ENCODE measurements at places on chromosomes 4 and X.

- DNase-seq = no peak
Measured at GRCh38 chr4:73311428-73311827, 52.8 kb upstream of the ANKRD17 start.

- no peak for DNase-seq
Measured at GRCh38 chr4:117429061-117429460, 343.7 kb upstream of the TRAM1L1 start.

DNA sequence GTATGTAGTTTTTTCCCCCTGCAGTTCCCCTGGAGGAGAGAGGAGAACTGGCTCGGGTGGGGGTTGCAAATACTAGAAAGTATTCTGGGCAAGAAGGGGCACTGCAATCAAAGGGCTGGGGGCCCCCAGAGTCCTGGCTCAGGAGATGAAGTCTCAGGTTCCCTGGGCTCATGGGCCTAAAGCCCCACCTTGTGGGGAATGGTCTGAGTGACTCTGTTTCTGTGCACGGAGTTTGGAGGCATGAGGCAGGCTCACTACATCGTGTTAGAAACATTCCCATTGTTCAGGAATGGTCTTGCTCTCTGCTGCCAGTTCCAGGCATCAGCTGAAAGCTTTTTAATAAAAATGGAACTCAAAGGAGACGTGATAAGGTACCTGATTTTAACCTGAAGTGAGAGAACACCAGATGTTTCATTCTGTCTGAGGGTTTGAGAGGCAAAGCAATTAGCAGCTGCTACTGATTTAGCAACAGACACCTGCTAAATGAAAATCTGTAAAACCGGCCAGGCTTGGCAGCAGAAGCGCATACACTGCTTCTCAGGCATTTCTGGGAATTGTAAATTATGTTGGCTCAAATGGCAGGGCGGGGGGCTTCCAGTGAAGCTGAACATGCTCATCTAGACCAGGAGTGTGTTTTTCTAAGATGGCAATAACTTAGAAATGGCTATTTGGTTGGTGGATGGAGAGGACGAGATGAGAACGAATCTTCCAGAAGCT is 122.7 kb downstream of the TMEM164 start:
- DNase-seq = no peak

- DNase-seq = no peak
Measured at GRCh38 chrX:18946157-18946556, 37.8 kb downstream of the PHKA2 start.

GRCh38 chr4:187108845-187109244 is 385.2 kb upstream of the FAT1 start:
- no peak for DNase-seq

GRCh38 chr4:148396986-148397673 is 45.1 kb downstream of the NR3C2 start:
- DNase-seq = no peak

DNA sequence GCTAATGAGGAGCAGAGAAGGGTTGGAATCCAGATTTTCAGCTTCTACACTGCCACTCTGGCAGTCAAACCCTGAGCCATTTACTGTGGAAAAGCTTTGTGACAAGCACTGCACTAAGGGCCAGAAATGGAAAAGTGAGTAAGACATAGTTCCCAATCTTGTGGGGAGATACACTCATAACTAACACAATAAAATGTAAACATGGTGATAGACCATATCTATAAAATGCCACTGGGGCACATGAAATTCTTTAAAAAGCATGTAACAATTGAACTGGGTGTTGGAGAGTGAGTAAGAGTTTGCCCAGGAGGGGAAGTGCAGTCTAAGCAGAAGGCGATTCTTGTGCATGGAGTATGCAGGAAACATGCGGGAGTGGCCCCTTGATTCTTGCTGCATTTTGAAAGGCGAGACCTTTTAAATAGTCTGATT is 32.0 kb upstream of the ANXA5 start:
- DNase-seq = no peak

DNA sequence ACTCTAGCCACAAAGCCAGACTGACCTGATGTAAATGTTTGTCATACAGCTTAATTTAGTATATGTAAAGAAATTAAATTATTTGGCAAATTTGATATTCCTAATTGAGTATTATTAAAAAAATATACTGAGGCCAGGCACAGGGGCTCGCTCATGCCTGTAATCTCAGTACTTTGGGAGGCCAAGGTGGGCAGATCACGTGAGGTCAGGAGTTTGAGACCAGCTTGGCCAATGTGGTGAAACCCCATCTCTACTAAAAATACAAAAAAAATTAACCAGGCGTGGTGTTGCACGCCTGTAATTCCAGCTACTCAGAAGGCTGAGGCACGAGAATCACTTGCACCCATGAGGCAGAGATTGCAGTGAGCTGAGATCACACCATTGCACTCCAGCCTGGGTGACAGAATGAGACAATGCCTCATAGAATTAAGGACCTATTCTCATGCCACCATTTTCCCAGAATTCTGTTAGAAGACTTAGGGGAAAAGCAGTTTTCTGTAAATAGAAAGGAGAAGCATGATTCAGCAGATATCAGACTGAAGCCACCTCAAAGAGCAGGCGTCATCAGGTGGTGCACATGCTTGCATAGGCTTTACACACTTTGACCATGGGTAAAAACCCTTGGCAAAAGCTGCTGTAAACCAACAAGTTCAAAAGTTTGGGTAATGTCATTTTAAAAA is 6.1 kb downstream of the UBQLN2 start:
- DNase-seq = no peak

DNA sequence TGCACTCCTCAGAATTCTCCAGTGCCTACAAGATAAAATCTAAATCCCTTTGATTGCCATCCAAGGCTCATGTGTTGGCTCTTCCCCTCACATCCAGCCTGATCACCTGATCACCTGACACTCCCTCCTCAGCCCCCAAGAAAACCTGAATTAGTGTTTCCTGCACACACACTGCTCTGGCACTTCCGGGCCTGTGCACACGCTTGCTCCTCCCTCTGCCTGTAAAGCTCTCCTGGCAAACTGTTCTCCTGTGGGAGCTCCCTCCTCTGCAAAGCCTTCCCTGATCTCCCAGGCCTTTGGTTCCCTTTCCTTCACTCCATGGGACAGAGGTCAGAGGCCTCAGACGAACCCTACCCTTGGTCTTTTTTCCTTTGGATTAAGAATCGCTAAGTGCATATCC is 19.9 kb downstream of the PHKA2 start:
- DNase-seq = no peak

- peak; percentile 93 for DNase-seq
Measured at GRCh38 chr4:973431-974397, at the start of gene DGKQ. Gene DGKQ, minus strand, starts transcription at chr4:973569. Its CDS starts 87 bp downstream, at chr4:973482.

DNA sequence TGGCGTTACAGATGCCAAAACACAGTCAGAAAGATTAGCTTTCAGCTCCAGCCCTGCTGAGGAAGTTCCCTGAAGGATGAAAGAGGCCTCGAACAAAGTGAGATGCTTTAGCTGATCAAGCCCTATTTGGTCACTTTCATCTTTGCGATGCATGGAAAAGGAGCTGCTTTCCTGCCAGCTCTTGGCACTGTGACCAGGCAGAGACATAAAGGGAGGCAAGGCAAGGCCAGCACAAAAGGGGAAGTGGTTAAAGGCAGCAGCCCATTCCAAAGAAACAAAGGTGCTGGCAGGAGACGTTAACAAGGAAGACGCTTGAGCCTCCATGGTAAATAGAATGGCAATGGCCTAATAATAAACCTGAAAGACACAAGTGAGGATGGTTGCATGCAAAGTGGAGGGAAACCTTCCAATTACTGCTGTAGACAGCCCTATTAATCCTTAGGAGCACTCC is 617.1 kb upstream of the INTU start:
- DNase-seq = no peak

- DNase-seq = no peak
Measured at GRCh38 chr4:122602277-122603142, 18.4 kb downstream of the IL21 start.

DNA sequence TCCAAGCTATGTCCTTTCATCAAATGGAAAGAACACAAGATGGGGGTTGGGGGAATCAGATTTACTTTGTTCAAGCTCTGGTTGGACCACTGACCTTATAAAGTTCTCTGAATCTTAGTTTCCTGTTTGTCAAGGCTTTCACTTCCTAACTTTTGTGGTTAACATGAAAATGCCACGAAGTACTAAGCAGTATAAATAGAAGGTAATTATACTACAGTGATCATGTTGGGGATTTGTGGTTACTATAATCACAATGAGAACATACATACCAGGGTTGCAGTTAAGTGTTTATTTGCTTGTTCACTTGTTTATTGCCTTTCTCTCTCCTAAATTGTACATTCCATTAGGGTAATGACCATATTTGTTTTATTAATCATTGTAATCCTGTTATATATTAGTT is 53.2 kb downstream of the SPRY1 start:
- no peak for DNase-seq

DNA sequence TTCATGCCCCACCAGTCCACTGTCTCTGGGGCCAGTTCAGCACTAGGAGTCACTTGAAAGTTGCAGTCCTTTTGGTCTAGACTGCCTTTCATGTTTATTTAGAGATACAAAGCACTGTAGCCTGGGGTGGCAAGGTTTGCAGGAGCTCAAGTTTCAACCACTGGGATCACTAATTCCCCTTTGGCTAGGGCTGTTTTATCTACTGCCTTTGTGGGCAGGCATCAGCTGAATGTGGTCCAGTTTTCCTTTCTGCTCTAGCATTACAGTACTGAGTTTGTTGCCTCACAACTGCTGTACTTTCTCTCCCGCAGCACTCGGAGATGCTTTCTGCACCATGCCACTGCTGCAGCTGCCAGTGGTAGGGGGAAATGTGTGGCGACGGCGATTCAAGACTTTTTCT is 222.3 kb upstream of the HDX start:
- DNase-seq = no peak

DNA sequence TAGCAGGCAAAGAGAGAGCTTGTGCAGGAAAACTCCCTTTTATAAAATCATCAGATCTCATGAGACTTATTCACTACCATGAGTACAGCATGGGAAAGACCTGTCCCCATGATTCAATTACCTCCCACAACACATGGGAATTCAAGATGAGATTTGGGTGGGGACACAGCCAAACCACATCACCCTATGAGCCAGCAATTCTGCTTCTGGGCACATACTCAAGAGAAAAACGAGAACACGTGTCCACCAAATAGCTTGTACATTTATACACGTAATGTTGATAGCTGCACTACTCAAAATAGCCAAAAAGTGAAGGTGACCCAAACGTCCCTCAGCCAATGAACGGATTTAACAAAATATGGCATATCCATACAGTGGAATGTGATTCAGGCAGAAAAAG is 94.5 kb upstream of the DHRSX start:
- no peak for DNase-seq

DNA sequence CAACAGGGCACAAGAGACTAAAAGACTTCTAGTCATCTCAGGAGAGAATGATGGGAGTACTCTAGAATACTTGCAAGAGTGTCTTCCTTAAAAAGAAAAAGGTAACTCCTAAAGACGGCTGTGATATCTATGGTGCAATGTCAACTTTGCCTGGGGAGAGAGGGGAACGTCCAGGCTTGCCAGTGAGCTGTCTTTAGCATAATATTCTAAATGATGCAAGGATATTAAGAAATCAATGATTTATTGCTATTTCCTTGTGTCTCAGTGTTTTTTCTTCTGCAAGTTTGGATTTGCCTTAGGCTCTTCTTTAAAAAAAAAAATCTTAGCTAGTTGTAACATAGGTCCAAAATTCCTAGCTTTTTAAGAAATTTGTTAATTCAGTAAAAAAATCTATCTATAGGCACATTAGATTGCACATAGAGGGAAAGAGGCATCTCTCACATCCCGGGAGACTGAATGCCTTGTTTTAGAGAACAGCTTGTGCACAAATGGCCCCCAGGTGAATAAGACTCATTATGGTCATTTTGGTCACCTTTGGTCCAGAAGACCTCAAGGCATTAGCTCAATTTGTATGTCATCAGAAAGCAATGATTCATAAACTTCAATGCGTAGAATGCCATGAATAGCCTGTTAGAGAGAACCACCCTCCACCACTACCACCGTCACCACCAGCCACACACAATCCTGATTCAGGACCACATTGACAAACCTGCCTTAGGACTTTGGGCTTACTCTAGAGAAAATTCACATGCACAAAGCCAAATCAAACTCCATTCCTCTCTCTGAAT is 104.1 kb downstream of the PALLD start:
- DNase-seq = no peak

DNA sequence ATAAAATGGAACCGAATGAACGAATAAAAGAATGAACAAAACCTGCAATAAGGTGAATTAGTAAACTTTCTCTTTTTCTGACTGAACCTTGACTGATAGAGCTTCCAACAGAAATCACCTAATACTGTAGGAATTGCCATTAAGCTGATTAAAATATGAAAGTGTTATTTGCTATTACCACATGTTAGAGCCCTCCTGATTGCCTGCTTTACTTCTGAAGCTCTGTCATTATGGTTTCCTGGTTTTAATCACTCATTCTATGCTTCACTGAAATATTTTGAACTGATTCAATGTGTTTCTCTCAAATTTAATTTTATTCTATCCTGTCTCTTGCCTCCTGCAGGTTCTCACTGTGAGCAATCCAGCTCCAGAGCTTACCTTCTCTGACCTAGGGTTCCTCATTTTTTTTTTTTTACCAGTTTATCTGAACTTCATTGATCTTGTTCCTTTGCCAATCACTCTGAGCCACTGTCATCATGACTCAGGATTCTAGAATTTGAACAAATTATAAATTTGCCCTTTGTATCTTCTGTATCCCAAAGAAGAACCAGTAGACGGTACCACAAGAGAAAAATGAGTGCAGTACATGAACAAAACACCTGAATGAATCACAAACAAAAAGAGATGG is 48.1 kb upstream of the UGT2B15 start:
- no peak for DNase-seq

DNA sequence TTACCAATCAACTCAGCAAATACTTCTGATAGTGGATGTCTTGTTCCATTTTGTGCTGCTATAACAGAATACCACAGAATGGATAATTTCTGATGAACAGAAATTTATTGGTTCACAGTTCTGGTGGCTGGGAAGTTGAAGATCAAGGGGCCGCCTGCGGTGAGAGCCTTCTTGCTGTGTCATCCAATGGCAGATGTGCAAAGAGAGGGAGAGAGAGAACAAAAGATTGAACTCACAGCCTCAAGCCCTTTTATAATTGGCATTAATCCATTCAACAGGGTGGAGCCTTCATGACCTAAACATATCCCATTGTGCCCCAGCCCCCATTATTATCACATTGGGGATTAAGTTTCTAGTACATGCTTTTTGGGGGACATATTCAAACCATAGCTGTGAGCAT is 86.1 kb downstream of the ADGRG4 start:
- DNase-seq = no peak

DNA sequence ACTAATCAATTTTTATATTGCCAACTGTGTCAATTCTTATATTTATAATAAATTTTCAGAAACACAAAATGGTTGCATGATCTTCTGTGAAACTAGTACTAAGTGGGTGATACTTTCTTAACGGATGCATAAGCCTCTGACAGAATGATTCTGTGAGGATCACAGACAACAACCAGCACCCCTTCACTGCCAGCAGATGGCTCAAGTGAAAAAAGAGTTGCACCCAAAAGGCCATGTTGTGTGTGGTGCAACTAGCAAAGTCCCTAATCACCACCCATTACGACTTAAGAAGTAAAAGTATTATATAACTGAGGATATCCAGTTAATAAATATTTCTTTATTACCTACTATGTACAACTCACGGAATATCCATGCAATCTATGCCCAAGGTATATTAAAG is 334.0 kb downstream of the PCDH19 start:
- DNase-seq = no peak

GRCh38 chrX:11733614-11734013 is 24.4 kb upstream of the MSL3 start:
- DNase-seq = no peak

GRCh38 chrX:35696760-35697234 is 101.3 kb upstream of the MAGEB16 start:
- no peak for DNase-seq
